ENCODE measurements at places on chromosomes 5 and 9.

DNA sequence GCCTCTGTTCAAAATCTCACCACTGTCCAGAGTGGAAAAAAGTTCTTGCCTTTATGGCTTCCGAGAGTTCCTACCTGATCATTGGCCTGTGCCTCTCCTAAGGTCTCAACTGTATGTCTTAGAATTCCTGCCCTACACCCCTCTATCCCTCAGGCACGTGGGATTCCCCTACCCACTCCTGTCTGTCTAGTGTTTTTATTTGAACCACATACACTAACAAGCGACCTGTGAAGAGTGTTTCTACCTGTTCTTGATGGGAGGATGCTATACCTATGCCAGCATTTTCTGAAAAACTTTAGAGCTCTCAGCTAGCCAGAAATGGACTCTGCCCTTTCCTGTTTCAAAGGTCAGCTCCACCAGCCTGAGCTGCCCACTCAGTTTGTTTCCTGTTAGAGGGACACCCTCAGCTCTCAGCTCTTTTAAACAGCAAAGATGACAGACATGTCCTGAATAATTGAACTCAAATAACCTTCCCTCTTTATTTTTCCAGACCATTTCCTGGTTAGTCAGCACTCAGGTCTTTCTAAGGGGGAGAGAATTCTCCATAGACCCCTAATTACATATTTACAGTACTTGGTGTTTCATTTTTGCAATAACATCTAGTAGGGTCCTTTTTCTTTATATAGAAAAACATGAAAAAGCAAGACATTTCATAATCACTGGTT lies 214.8 kb downstream of the AOPEP start:
- DNase-seq, result no peak

DNA sequence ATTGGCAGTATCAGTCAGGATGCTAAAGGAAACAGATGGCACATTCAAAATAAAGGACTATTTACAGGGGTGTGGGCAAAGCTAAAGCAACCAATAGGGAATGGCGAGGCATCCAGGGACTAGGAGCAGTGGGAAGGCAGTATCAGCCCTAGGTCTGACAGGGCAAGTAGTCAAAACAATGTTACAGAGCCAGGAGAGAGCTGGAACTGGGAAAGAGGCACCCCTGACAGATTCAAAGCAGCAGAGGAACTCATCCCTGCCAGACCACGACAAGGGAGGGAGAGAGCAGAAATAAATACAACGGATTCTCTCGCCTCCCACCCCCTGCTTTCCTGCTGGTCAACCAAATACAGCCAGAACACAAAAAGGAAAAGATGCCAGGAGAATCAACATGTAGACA lies 371.5 kb downstream of the NR2F1-AS1 start:
- no peak for DNase-seq

GRCh38 chr9:132451276-132451675 lies 41.3 kb downstream of the CFAP77 start:
- DNase-seq, result no peak

- DNase-seq, result no peak
Observed at GRCh38 chr9:136386018-136386417, 12.5 kb upstream of the CARD9 start.

DNA sequence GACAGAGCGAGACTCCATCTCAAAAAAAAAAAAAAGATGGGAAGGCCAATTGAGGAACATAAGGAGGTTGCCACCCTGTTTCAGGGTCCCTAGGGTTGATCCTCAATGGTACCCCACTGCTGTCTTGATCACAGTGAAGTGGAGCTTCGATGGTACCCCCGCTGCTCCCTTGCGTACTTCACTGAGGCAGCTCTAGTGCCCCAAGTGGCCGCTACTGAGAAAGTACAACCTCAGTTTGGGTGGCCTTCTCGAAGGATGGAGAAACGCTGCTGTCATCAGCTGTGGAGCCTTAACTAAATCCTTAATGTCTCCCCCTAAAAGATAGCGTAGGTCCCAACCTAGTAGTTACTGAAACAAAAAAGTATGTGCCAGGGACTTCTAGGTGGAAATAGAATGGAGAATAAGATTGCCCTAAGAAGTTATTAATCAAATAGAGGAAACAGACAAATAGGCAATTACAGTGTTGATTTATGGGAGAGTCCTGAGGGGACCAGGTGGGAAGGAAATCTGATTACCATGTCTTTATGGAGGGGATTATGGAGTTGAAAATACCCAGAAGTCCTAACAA lies 6.3 kb downstream of the TESK1 start:
- DNase-seq, result no peak

DNA sequence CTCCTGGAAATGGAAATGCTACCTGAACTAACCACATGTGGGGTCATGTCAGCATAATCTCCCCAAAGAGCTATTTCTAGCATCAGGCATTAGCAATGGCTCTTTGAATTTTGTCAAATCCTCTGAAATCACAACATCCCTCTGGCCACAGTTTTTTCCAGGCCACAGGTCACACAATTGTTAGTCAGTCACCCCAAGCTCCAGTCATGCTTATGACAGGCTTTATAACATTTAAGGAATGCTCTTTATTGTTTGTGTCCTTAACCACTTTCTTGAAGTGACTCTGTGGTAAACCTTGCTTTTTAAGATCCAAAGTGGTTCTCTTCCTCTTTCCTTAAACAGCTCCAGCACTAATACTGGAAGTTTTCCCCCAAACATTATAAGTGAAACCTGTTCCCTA lies 169.2 kb upstream of the HMHB1 start:
- DNase-seq, result no peak

DNA sequence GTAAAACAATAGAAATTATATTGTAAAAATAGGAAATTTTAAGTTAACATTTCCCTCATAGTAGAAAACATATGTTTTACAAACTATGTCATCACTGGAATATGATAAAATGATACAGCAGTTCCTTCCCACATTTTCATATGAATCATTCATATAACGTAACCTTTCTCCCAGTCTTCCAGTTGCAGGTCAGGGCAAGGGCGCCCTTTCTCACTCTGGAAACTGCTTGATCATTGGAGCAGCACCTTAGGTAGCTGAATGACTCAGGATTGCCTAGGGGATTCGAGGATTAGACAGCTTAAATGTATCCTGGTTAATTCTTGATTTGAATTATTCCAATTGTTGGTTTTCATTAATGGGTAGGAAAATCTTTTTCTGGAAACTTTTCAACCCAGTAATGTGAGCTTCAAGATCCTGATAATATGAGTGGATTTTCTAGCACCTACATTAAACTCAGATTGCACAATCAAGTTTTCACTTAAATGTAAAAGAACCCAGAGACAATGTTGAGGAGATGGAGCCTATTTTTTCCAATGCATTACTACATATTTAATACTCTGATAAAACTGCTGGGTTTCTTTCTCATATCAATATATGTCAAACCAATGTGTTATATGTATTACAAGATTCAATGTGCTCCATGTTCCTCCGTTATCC lies 32.6 kb upstream of the ANXA1 start:
- no peak for DNase-seq

DNA sequence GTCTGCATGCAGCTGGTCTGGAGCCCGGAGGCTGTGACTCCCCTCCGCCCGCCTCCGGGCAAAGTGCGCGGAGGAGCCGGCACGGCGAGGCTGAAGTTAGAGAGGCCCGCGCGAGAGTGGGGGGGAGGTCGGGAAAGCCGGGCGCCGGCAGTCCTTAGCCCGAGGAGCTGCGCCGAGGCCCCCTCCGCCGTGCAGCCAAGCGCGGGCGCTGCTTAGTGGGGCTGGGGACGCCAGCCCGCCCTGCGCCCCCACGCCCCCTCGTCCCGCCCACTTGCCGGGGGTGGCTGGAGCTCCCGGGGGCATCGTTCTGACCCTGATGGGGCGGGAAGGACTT lies 403 bp downstream of the NINJ1 start:
- DNase-seq, result no peak

DNA sequence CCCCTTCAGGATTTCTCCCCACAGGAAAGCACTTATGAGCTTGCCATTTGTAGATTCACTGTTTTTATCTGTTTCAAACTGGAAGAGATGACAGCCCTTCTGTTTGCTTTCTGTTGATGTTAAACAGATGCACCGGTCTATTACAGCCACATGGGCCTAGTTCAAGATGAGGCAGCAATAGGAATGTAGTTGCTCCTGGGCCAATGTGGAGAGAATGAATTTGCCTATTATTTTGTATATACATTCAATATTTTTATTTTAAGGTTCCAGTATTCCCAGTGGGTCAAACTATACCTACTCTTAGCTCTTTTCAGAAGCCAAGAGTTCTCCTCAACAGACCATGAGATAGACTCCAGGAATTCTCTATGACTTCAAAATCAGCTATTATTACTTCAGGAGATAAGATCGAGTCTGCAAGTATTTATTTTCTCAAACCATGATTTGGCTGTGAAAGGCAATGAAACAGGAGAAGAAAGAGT lies 461.6 kb downstream of the RASEF start:
- no peak for DNase-seq

DNA sequence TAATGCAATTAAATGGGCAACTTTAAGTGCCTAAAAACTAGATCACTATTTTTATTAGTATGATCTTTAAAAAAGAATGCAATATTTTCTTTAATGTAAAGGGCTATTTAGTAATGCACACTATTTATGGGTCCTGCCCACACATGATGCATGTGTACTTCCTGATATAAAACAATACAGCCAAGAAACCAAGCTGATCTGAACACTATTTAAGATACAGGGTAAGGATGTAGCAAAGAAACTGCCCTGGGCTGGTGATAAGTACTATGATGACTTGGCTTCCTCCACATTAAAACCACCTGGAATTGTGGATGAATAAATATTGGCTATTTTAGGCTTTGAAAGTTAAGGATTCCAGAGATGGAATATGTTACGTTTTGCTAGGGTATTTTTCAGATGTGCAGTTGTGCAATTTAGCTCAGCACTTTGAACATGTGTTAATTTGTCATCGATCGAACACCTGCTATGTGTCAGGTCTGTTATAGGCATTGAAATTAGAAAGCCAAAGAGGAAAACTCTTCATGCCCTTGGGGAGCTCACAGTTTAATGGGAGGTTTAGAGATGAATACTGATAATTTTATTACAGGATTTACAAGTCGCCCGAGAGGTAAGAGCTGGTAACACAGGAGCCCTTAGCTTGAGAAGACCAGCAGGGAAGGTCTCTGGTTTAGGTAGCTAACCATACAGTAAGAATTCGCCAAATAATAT lies 276.7 kb downstream of the PLK2 start:
- no peak for DNase-seq

GRCh38 chr5:6818594-6819511 lies 105.6 kb downstream of the TENT4A start:
- DNase-seq, result no peak

DNA sequence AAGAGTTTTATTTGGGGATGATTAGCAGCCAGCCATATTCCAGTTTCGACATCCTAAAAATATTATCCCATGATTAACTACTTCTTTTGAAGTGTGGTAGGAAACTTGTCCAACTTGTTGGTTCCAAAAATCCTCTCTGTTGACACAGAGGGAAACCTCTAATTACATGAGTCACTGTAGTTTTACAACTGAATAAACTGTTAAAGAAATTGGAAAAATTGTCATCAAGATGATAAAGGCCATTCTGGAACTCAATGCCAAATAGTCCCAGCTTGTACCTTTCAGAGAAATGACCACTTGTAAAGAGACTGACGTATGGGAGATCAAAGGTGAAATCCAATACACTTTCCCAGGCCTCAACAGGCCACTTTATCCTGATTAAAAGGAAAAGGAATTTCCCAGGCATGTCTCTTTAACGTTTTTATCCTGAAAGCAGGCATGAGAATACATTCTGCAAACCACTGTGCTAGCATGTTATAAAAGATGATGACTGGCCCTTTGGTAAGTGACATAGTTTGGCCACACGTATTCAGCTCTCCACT lies 261.6 kb downstream of the GLIS3 start:
- no peak for DNase-seq

GRCh38 chr9:38289866-38290245 lies 102.6 kb upstream of the ALDH1B1 start:
- no peak for DNase-seq

DNA sequence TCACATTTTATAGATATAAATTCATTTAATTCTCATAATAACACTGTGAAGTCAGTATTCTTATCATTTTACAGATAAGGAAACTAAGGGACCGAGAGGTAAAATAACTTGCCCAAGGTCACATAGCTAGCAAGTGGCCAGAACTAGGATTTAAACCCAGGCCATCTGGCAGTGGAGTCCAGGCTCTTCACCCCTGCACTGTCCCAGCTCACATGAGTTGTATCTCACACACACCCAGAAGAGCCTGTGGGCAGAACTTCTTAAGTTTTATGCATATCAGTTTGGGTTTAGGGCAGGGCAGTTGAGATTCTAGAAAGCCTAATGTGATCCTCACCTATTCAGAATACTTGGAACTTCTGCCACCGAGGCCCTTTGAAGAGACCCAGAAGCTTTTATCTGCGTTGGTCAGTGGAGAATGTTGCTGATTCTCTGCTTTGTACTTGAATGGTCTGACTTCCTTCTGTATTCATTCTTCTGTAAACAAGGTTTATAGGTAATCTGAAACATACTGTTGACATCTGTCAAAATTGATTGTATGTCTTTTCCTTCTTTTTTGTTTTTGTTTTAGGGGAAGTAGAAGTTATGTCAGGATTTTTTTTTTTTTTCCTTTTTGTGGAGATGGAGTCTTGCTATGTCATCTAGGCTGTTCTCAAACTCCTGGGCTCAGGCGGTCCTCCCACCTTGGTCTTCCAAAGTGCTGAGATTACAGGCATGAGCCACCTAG lies 75.8 kb downstream of the KIAA1958 start:
- no peak for DNase-seq

DNA sequence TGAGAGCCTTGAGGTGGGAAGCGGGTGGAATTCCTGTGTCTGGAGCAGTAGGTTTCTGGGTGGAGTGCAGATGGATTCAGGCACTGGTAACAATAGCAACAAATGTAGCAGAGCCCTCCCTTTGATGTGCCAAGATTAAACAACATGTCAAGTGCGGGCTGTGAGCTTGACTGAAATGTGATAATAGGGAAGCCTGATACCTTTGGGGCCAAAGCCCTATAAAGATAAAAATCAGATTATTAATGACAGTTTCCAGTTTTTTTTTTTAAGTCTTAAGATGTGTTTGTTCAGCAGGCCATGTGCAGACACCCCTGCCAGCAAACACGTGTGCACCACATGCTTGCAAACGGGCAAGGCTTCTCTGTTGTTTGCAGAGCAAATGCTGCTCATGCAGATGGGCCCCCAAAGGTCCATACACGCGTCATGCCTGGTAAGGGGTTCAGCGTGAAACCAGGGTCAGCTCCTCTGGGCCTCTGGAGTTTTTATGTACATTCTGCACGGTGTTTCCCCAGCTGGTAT lies 193.2 kb downstream of the GADD45G start:
- DNase-seq, result no peak

- DNase-seq, result no peak
Observed at GRCh38 chr5:18111906-18112465, 477.7 kb downstream of the TAF11L14 start.
